ENCODE measurements at places on chromosomes 6 and 20.

DNA sequence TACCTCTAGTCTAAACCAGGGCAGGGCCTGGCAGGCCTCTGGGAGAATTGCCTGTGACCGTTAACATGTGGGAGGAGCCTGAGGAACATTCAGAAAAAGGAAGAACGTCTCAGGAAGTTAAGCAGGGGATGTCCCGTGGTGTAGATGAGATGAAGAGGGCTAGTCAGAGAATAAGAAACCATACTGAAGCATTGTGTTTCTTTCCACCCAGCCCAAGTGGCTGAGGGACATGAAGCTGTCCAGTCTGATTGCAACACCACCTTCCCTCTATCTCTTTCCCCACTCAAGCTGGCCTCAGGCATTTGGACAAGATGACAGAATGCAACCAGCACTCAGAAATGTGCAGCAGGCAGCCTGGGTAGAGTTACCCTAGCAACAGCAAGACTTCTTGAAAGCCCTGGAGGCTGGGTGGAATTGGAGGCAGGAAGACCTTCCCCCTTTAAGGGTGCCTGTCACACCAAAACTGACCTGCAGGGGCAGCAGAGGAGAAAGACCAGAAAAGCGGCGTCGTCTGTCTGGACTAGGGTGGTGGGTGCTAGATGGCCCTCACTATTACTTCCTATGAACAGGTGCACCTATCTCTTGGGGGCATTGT lies 186.1 kb downstream of the UNC5CL start:
- H3K4me3 ChIP-seq = no peak overlapping the region
- no peaks in the 10 kb centered on the region for H3K4me1 ChIP-seq
- no peak overlapping the region for H3K27ac ChIP-seq
- H3K27me3 ChIP-seq = peaks cover 2% of the 10 kb centered on the region

DNA sequence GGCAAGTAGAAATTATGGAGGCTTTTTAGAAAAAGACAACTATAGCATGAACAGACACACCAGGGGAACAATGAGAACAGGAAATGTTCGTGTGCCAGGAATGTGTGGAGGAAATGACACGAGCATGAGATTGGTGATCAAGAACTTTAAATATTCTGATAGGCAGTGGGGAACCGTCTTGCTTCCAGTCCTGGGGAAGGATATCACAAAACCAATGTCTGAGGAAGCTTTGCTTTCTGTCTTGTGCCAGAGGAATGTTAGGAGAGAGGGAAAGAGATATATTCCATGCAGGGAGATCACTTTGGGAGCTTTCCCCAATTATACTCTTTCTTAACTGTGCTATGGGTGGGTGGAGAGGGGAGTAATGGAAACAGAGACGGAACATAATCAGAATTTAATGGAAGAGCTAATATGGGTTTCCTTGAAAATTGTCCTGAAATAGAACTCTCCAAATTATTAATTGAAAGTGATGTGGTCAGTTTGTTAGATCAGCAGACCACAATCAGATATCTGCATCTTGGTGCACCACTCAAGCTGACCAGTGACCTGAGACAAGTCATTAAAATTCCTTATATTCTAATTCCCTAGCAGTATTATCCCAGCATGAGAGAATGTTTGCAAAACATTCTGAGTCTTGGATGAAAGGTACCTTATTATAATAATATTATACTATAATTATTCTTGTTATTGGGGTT lies 178.2 kb downstream of the SOX4 start:
- DNase-seq = no peak
- no peak overlapping the region for H3K4me3 ChIP-seq
- H3K27ac ChIP-seq = no peak overlapping the region
- H3K36me3 ChIP-seq = no peaks in the 10 kb centered on the region
- no peaks in the 10 kb centered on the region for H3K27me3 ChIP-seq
- H3K4me1 ChIP-seq = no peaks in the 10 kb centered on the region

DNA sequence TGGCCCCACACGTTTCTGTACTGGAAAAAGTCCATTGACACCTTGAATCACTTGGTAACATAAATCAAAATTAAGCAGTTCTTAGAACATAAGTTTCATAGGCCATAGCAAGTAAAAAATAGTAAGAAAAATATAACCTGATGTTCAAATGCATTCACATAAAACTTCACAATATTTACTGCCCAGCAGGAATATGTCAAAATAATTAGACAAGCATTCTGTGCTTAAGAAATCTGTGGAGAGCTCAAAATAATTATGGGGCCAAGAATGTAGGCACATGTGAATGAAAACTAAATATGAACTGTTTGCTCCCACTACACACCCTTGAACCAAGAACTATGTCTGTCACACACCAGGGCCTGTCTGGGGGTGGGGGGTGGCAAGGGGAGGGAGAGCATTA lies 70.8 kb downstream of the IPCEF1 start:
- no peaks in the 10 kb centered on the region for H3K36me3 ChIP-seq
- H3K27me3 ChIP-seq = no peaks in the 10 kb centered on the region
- H3K4me3 ChIP-seq = no peak overlapping the region

DNA sequence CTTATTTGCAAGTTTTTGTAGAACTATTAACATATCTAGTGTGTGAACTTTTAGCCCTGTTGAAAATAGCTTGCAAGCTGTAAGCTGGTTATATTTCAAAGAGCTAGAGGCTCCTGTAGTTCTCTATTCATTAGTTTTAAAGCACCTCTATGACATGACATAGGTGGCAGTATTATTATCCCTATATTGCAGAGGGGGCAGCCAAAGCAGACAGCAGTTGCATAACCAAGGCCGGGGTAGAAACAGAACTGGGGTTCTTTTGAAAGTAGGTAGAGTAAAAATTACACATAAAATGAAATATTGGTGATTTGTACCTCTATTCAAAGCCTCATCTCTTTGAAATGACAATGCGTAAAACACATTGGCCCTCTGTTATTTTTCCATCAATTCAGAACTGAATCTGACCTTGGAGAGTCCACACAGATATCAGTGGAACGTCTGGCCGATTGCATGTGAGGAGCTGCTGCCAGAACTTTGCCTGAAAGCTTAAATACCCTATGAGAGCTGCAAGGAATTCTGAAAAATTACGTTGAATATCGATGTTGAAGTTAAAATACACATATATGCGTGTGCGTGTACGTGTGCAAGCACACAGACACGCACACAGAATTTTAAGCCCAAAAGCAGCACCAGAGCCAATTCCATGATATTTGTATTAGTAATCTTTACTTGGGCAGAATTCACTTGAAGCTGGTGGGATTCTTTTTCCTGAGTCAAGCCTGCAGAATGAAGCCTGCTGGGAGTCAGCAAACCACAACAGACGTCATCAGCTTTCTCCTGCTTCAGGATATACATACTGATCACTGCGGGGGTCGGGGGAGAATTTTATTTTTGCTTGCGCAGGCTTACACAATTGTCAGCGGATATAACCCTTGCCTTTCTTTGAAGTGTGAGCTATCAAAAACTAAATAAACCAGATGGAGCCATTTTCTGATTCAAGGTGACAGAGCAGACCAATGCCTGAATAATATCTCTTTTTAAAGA lies 163.2 kb downstream of the PDE7B start:
- no peak for DNase-seq
- no peaks in the 10 kb centered on the region for H3K4me1 ChIP-seq
- no peak overlapping the region for H3K4me3 ChIP-seq
- no peaks in the 10 kb centered on the region for H3K27me3 ChIP-seq
- no peaks in the 10 kb centered on the region for H3K36me3 ChIP-seq

GRCh38 chr20:37796121-37796520 lies 102.3 kb downstream of the CTNNBL1 start:
- H3K4me3 ChIP-seq = no peak overlapping the region
- H3K27me3 ChIP-seq = no peaks in the 10 kb centered on the region
- H3K27ac ChIP-seq = no peak overlapping the region

GRCh38 chr6:2596222-2596621 lies 154.5 kb downstream of the MYLK4 start:
- no peak overlapping the region for H3K27ac ChIP-seq
- no peak for DNase-seq
- no peaks in the 10 kb centered on the region for H3K36me3 ChIP-seq
- H3K27me3 ChIP-seq = peaks cover 3% of the 10 kb centered on the region

DNA sequence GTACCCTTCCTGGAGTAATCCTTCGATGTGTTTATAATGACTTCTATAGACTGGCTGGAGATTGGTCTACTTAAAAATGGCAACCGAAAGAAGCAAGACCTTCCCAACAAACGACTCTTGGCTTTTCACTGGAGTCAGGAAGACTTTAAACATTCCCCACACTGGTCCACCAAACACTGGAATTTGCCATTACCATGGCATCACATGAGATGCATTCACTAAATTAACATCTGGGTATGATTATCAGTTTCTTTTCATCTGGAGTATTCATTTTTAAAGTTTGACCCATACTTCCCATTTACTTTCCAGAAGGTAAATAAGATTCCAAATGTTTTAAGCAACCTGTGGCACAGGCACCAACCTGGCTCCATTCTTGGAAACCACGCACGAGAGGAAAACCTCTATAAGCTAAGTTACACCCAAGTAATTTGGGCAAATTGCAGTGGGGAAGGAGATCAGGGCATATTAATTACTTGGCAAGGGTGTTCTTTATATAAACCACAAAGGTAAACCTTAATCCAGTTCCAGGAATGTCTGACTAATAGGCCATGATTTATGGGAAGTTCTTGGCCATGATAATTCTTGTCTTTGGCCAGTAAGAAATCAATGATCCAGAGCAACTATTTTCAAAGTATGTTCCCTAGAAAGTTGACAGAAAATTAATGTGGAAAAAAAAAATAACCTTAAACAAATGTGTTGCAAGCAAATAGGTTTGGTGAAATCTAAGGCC lies 190.0 kb upstream of the COL21A1 start:
- H3K27me3 ChIP-seq = no peaks in the 10 kb centered on the region
- no peak for DNase-seq
- no peaks in the 10 kb centered on the region for H3K36me3 ChIP-seq
- H3K4me3 ChIP-seq = no peak overlapping the region
- H3K4me1 ChIP-seq = no peaks in the 10 kb centered on the region

GRCh38 chr20:10218536-10219451 lies at the start of gene SNAP25:
Gene SNAP25 (plus strand): TSS chr20:10218830. CDS start chr20:10275492, 56,662 bp downstream.
- no peak within 1 kb of the TSS for H3K27ac ChIP-seq
- peaks cover 6% of the 10 kb centered on the region for H3K4me1 ChIP-seq
- no peaks in the 10 kb centered on the region for H3K36me3 ChIP-seq
- peaks cover 10% of the 10 kb centered on the region for H3K27me3 ChIP-seq
- peak within 1 kb of the TSS; percentile 42 for H3K4me3 ChIP-seq
- DNase-seq = peak; percentile 37

DNA sequence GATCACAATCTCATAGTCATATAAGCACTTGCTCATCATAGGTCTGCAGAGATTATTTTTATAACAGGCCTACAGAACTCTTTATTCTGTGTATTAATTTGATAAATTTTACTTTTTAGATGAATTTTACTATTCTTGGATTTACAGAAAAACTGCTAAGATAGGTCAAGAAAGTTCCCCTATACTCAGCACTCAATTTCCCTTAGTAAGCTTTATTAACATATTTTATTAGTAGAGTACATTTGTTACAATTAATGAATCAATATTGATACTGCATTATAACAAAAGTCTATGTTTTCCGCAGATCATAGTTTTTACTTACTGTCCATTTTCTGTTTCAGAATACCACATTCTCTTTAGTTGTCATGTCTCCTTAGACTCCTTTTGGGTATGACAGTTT lies 148.9 kb downstream of the GRM1 start:
- no peaks in the 10 kb centered on the region for H3K36me3 ChIP-seq
- no peak overlapping the region for H3K4me3 ChIP-seq
- H3K4me1 ChIP-seq = no peaks in the 10 kb centered on the region
- no peak for DNase-seq
- no peak overlapping the region for H3K27ac ChIP-seq
- H3K27me3 ChIP-seq = no peaks in the 10 kb centered on the region

GRCh38 chr6:139979021-139979725 lies 604.7 kb upstream of the CITED2 start:
- H3K27me3 ChIP-seq = no peaks in the 10 kb centered on the region
- H3K4me3 ChIP-seq = no peak overlapping the region
- no peak overlapping the region for H3K27ac ChIP-seq
- DNase-seq = no peak
- H3K4me1 ChIP-seq = no peaks in the 10 kb centered on the region

GRCh38 chr6:79373880-79374279 lies 139.4 kb upstream of the HMGN3 start:
- DNase-seq = no peak
- H3K4me1 ChIP-seq = no peaks in the 10 kb centered on the region
- no peak overlapping the region for H3K4me3 ChIP-seq
- no peaks in the 10 kb centered on the region for H3K36me3 ChIP-seq

DNA sequence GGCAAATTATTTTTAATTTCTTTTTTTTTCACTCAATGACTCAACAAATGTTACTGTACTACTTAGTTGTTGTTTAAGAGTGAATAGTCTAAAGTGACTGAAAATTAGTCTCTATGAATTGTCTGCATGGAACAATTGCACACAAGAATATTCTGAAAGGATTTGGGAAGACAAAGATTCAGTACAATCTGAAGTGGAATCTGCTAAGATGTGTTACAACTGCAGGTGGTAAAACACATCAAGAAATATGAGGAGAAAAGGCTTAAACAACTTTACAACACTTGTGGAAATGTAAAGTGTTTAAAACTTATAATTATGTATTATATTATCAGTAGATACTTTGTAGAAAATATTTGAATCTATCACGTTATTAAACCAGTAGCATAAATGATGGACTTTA lies 193.4 kb downstream of the WDR27 start:
- H3K4me1 ChIP-seq = no peaks in the 10 kb centered on the region
- no peak overlapping the region for H3K4me3 ChIP-seq
- no peak for DNase-seq
- no peak overlapping the region for H3K27ac ChIP-seq

DNA sequence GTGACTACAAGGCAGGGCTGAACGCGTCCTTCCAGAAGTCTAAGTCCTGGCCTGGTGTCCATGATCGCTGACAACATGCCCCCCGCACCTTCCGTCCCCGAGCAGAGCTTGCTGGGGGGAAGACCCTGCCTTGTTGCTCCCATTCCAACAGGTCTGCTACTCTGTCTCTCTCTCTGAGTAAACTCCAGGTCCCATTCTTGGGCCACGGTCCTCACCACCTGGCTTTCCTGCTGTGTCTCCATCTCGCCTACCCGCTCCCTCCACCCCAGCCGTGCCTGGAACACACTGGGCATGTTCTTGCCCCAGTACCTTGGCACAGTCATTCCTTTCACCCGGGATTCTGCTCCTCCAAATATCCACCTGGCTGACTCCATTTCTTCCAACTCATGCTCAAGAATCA lies 162.3 kb downstream of the BMP7 start:
- H3K36me3 ChIP-seq = no peaks in the 10 kb centered on the region
- no peak overlapping the region for H3K4me3 ChIP-seq
- H3K4me1 ChIP-seq = no peaks in the 10 kb centered on the region

GRCh38 chr20:1817577-1818211 lies 77.5 kb upstream of the SIRPA start:
- H3K27ac ChIP-seq = no peak overlapping the region
- no peak for DNase-seq
- H3K36me3 ChIP-seq = no peaks in the 10 kb centered on the region
- no peak overlapping the region for H3K4me3 ChIP-seq
- peaks cover 3% of the 10 kb centered on the region for H3K27me3 ChIP-seq

GRCh38 chr6:32178547-32179440 lies 589 bp downstream of the RNF5 start:
- DNase-seq = no peak
- peaks cover 52% of the 10 kb centered on the region for H3K4me1 ChIP-seq
- peak overlapping the region; percentile 97 for H3K27ac ChIP-seq
- peak overlapping the region; percentile 94 for H3K4me3 ChIP-seq
- H3K36me3 ChIP-seq = peaks cover 25% of the 10 kb centered on the region

- H3K27me3 ChIP-seq = no peaks in the 10 kb centered on the region
- no peak overlapping the region for H3K27ac ChIP-seq
- H3K36me3 ChIP-seq = no peaks in the 10 kb centered on the region
- no peaks in the 10 kb centered on the region for H3K4me1 ChIP-seq
- DNase-seq = no peak
Measured at GRCh38 chr20:33803921-33804337, 7.2 kb upstream of the CHMP4B start.

All from CD4-positive, CD25-positive, alpha-beta regulatory T cell (primary cell).